T-cell (primary cell): ENCODE measurements at places on chromosomes 3 and 15. TPM values are rescaled to one million over a fixed set of nuclear protein-coding genes. Genes with fewer than 3 reads are reported as not detected.

Gene NPHP3
- total RNA-seq, result 60.8 TPM

DNA sequence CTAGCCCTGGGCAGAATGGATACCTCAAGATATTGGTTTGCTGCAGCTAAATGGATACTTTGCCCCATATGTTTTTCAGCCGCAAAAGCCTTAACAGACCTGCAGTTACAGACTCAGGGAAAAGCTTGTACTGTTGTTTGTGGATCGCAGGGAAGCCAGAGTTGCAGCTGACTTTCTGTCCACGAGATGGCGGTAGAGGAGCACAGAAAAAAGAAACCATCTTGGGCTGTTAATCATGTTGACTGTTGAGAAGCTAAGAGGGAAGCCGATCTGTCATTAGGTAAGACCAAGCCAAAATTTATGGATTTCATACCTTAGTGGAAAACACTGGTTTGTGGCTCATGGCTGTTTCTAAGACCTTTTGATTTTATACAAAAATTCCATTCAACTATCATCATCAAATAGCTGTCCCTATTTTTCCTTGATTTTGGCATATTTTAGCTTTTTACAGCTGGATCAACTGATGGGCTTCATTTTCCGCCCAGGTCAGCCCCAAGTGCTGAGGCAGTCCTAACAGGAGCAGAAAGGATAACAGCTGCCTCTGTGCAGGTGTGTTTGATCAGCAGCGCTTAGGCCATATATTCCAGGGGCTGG, 205.7 kb upstream of the ZPLD1 start:
- no peaks in the 10 kb centered on the region for H3K4me1 ChIP-seq
- no peak overlapping the region for H3K4me3 ChIP-seq
- DNase-seq, result peak; percentile 75

Gene PCNP
- total RNA-seq, result 158 TPM

Gene CCPG1
- total RNA-seq, result 23.3 TPM

DNA sequence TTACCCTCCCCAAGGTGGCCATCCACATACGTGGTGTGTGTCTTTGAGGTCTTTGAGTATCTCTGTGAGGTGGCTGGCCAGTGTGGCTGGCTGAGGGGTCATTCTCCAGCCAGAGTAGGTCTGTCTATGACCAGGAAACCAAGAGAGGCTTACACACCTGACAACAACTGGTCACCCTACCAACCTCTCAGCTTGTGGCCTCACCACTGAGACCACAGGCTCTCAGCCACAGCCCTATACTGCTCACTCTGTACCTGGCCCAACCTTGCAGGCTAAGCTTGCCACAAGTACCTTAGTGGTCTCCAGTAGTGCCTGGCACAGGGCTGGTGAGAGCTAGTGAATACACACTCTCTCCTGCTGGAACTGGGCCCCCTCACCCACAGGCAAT, 5.1 kb downstream of the HEMK1 start:
- peaks cover 94% of the 10 kb centered on the region for H3K4me1 ChIP-seq
- peak overlapping the region; percentile 60 for H3K27ac ChIP-seq
- no peaks in the 10 kb centered on the region for H3K27me3 ChIP-seq
- DNase-seq, result no peak
- peaks cover 31% of the 10 kb centered on the region for H3K36me3 ChIP-seq
- H3K4me3 ChIP-seq, result no peak overlapping the region

GRCh38 chr3:97958796-97959195, 13.4 kb downstream of the RIOX2 start:
- H3K36me3 ChIP-seq, result peaks cover 5% of the 10 kb centered on the region
- H3K4me3 ChIP-seq, result no peak overlapping the region
- H3K4me1 ChIP-seq, result no peaks in the 10 kb centered on the region
- DNase-seq, result no peak
- no peak overlapping the region for H3K27ac ChIP-seq

Gene ANO10
- 8.6 TPM for total RNA-seq
